ENCODE measurements at places on chromosomes 5 and 9.

DNA sequence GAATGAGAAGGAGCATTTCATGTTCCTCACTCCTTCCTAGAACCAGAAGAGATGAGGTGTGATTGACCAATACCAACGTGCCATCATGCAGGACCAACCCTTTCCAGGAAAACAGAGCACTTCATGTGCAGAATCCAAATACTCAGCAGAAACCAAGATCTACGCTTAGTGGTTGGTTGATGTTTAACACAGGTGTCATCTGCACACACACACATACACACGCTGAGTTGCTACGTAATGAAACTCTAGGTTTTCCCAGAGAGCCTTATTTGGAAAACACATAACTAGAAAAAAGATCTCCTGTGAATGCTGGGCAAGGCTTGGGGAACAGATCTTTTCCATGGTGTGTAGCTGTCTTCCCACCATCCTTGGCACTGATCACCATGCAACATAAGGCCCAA, 21.1 kb upstream of the ZNF622 start:
- H3K4me3 ChIP-seq = no peak overlapping the region
- no peak overlapping the region for H3K27ac ChIP-seq
- peaks cover under 1% of the 10 kb centered on the region for H3K4me1 ChIP-seq
- peaks cover 6% of the 10 kb centered on the region for H3K27me3 ChIP-seq
- no peaks in the 10 kb centered on the region for H3K36me3 ChIP-seq

GRCh38 chr9:72551306-72551705, 29.9 kb downstream of the TMC1 start:
- H3K36me3 ChIP-seq = no peaks in the 10 kb centered on the region
- H3K4me1 ChIP-seq = peaks cover 37% of the 10 kb centered on the region
- H3K4me3 ChIP-seq = no peak overlapping the region
- DNase-seq = no peak
- H3K27ac ChIP-seq = peak overlapping the region; percentile 56

- H3K27ac ChIP-seq = peak overlapping the region; percentile 94
- peak; percentile 60 for DNase-seq
- peaks cover 35% of the 10 kb centered on the region for H3K4me1 ChIP-seq
- peaks cover 9% of the 10 kb centered on the region for H3K36me3 ChIP-seq
- H3K4me3 ChIP-seq = peak overlapping the region; percentile 65
Observed at GRCh38 chr5:68169903-68170302, 45.7 kb upstream of the PIK3R1 start.

DNA sequence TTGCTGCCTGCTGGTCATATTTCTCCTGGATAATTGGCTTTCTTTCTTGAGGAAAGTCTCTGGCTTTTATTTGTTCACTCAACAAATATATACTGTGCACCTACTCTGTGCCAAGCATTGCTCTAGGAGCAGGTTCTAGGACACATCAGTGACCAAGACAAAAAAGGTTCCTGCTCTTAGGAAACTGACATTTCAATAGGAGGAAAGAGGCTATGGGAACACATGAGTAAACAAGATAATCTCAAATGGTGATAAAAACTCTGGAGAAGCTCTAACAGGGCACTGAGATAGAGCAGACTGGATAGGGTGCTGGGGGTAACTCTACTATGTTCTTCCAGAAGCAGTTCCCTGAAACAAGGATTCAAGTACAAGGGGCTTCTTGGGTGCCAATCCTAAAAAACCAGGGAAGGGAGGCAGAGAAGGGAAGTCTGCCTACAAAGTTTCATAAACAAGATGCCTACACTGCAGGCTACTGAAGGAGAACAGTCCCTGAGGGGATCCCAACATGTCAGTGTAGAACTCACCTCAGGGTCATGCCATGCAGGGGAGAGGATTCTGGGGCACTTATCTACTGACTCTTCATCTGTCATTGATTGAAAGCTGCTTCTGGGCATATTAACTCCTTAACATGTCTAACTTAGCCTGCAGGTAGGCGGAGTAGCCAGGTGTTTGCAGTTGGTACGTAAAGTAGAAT, 181.3 kb downstream of the GRIA1 start:
- H3K36me3 ChIP-seq = peaks cover 14% of the 10 kb centered on the region
- no peak overlapping the region for H3K4me3 ChIP-seq
- no peaks in the 10 kb centered on the region for H3K4me1 ChIP-seq

DNA sequence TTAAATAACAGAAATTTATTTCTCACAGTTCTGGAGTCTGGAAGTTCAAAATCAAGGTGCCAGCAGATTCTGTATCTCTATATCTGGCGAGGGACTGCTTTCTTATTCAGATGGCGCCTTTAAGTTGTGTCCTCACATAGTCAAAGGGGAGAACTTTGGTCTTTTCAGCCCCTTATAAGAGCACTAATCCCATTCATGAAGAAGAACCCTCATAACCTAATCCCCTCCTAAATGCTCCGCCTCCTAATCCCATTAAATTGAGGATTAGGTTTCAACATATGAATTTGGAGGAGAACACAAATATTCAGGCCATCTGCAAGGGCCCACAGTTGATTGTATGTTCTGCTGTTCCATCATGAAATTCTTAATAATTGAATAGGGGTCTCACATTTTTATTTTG, 10.8 kb upstream of the CCDC152 start:
- no peaks in the 10 kb centered on the region for H3K36me3 ChIP-seq
- DNase-seq = no peak
- no peak overlapping the region for H3K27ac ChIP-seq
- no peaks in the 10 kb centered on the region for H3K27me3 ChIP-seq

All from nephron progenitor cell (in vitro differentiated cells).